ENCODE measurements at places on chromosomes 7 and 10.
A peak's percentile ranks its signal among the peaks of the same experiment; 100 is the strongest.

DNA sequence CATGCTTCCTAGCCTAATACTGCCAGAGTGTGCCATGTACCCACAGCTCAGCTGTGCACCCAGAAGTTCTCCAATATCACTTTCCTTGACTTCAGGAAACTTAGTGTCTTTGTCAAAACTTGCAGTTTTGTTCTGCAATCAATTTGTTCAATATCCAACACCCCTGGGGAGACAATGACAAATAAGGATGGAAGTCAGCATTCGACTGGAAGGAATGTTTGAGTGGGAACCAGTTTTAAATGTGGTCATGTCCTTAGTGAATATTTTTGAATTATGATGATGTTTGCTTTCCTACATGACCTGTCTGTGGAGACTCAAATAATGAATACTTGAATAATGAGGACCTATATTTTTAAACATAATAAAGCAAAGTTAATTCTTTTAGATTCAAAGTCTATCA lies 112.0 kb downstream of the ANK3 start:
- DNase-seq = no peak

DNA sequence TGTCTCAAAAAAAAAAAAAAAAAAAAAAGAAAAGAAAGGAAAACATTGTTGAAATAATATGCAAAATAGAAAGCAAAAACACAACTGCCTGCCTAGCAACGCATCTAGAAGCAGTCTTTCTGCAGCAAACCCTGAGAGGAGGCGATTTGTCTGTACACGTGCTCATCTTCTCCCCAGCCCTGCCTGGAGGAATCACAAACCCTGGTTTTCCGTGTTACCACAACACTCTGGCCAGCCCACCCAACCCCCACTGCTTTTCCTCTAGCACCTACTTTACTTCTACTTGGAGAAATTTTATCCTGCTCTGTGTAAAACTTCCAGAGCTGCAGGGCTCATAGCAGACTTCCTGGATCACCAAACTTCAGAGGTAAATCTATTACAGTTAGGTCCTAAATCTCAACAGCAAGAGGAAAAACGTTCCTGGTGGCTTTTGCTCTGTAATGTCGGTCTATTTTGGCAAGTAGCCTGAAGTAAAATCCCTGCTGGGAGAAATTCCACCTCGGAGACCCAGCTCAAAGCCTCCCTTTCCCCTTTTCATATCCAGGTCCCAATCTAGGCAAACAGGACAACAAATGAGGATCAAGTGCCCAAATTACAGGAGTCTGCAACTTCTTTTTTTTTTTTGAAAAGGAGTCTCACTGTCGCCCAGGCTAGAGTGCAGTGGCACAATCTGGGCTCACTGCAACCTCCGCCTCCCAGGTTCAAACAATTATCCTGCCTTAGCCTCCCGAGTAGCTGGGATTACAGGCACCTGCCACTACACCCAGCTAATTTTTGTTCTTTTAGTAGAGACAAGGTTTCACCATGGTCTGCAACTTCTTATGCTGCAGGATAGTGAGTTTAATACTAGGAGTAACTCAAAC lies 91.6 kb downstream of the DNMBP start:
- DNase-seq = no peak

- no peak for DNase-seq
These were observed 12.0 kb upstream of the CRHR2 start for GRCh38 chr7:30694218-30694745.

DNA sequence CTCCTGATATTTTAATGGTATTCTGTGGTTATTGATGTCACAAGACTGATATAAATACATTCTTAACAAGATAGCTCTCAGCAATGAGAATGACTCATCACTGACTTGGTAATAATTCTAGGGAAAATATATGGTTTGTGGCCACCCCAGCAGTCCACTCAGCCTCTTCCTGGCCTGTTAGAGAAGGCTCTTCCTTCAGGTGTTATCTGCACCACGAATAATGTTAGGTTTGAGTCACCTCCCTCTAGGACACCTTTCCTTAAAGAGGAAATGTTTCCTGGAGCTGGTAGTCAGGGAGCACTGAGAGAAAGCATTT lies 163.3 kb downstream of the SVIL start:
- DNase-seq = no peak

- peak; percentile 18 for DNase-seq
These were observed 706 bp downstream of the BUB3 start for GRCh38 chr10:123154711-123155505.

DNA sequence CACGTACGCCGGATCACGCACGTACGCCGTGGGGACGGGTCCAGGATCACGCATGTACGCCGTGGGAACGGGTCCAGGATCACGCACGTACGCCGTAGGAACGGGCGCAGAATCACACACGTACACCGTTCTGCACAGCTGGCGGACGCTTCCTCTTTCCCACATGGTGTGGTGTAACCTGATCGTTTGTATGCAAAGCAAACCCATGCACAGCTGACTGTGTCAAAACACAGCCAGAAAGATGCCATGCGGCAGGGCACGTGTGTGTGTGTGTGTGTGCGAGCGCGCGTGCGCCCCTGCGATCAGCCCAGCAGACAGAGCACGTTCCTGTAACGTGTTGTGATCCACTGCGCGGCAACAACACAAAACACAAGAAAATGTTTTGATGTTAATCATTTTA lies 573.6 kb downstream of the DNAJB6 start:
- no peak for DNase-seq

- DNase-seq = no peak
These were observed 26.0 kb upstream of the PLEKHA1 start for GRCh38 chr10:122348512-122348911.

All from AML-193 (cell line).